ENCODE measurements at places on chromosomes 6 and 20.

DNA sequence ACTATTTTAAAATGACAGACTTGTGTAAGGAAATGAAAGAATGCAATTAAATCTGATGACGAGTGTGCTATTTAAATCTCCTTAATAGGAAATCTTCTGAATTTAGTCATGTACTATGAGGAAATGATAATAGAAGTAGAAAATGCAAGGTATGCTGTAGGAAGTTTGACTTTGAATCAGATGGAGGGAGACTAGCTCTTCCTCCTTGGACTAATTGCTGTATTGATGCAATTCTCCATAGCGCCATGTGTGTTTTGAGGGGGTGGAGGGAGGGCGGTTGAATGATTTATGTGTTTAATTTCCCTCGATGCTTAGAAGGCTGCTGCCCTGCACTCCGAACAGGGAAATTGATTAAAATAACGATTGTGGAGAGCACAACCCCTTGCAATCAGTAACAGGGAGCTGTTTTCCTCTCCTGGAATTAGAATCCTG is 214.4 kb upstream of the PRND start:
- DNase-seq, result no peak

GRCh38 chr6:47633141-47633540 is 65.2 kb upstream of the ADGRF4 start:
- DNase-seq, result peak; percentile 29

DNA sequence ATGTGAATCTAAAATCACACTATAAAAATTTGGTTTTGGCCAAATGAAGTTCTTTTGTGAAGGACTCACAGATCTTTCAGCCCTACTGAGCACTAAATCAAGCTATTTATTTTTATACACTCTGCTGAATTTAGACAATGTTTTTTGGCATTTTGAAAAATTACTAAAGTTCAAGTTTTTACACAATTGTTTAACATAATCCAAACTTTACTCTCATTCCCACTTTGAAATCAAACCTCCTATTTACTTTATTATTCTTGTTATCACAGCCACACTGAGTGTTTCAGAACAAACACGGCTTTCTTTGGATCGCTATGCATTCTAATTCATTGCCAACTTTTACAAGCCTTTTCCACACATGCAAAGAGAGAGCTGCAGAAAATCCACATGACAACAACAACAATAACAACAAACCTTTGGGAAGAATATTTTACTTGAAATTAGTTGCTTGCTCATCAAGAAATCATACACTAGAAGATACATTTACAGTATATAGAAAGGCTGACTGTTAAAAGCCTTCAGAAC is 49.1 kb upstream of the TMEM30A start:
- DNase-seq, result no peak

DNA sequence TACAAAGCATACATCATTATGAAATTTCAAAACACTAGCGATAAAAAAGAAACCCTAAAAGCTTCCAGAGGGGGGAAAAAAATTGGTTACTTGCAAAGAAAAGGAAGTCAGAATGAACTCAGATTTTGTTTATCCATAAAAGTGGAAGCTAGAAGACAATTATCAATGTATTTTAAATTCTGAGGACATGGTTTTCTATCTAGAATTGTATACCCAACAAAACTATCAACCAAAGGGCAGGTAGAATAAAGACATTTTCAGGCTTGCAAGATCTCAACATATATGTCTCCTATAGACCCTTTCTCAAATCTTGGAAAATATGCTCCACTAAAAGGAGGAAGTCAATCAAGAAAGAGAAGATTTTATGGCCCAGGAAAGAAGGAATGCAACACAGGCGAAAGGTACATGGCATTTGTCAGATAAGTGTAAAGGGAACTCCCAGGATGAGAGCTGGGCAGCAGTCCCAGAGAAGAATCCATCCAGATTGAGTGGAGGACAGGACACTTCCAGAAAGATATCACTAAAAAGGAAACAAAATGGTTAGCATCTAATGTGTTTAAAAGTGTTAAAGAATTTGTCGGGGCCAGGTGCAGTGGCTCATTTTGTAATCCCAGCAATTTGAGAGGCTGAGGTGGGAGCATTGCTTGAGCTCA is 45.4 kb upstream of the ZFAND3 start:
- DNase-seq, result no peak

DNA sequence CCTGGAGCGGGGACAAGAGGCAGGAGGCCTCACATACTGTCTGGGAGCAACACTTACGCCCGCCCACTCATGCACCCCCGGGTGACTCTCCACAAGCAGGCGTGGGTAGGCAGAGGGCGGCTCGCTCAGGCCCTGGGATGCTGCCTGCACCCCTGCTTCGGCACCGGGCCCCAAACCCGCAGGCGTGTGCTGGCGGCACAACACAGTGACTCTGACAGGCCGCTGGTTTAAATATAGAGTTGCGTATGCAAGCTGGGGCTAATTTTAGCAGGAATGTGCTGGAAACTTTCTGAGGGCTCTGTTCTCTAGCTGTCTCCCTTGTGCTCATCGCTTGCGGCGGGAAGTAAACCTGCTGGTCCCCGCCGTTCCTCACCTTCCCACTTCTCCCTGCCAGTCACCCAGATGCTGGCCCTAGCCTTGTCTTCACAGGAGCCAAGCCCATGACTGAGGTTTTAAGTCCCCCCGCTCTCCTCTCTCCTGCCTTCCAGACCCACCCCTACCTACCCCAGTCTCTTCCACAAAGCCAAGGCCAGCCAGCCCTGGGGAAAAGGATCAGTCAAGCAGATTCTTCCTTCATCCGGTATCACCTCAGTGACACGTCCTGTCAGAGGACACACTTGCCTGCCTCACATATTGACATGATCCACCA is 94.5 kb upstream of the FOXP4 start:
- DNase-seq, result peak; percentile 92
